ENCODE measurements at places on chromosomes 1 and 21. TPM values are rescaled to one million over a fixed set of nuclear protein-coding genes. Genes with fewer than 3 reads are reported as not detected.

DNA sequence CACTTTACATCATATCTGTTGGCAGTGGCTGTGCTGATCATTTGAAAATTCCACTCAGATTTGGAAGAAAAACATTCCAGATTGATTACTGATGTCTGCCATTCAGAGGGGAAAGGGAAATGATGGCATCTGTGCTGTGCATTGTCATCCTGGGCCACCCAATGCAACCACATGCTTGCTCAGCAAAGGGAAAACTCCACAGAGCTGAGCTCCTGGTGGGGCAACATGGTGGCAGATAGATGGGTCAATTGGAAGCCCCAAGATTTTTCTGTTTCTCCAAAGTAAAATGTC, 11.8 kb downstream of the OXCT2 start:
- no peak for DNase-seq

- DNase-seq, result no peak
Observed at GRCh38 chr1:14767075-14767474, 168.6 kb downstream of the KAZN start.

DNA sequence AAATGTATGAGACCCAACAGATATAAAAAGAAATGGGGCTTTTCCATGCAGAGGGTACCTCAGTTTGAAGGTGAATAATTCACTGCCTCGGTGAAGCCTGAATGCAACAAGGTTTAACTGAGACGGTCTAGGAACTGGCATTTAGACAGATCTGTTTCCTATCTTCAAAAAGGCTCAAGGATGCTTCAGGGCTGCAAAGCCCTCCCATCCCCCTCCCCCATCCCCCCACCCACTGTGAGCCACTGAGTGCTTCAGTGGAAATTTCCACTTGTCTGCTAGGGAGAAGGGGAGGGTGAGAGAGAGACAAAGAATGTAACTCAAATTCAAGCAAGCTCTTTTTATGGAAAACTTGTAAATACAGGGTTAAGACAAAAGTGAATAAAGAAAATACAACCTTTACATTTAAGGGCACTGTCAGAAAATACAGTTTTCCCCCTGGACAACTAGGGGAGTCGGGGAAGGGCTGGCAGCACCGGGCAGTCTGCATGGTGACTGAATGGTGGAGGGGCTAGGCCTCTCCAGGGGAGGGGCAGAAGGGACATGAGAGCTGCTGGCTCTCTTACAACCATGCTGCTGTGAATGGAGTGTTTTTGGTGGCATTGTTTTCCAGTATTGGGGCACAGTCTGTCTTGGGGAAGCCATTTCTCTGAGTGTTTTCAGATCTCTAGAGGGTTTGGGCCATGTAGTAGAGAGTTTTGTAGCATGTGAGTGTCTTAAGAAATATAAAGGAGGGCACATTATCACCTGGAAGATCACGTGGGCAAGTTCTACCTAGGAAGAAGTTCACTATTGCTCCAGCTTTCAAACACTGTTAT, 56.7 kb downstream of the MRPS6 start:
- peak; percentile 15 for DNase-seq

GRCh38 chr1:48858200-48858920, 81.7 kb upstream of the BEND5 start:
- DNase-seq, result no peak

GRCh38 chr1:55816456-55817426, 601.6 kb upstream of the USP24 start:
- DNase-seq, result no peak

DNA sequence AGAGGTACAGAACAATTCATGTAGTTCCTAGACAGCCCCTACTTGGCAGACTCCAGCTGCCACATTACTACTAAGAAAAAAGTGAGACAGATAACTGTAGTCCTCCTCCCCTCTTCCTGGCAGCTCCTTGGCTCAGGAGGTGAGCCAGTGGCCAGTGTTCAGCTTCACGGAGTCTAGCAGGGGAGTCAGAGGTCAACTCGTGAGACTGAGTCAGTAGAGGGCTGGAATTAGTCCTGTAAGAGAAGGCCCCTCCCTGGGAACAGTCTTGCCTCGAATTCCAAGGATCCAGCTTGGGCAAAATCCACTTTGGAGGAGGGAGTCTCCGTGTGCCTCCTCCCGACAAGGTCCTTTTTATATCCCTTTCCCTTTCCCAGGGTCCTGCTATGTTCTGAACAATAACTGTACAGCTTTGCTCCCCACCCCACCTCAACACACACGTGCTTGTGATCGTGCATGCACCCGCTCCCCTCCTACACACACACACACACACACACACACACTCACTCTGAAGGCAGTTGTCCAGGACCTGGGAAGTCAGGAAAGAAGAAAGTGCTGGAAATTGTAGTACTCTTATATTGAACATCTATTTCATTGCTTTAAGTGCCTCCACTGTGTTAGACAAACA, 22.5 kb upstream of the SLC27A3 start:
- DNase-seq, result peak; percentile 52

DNA sequence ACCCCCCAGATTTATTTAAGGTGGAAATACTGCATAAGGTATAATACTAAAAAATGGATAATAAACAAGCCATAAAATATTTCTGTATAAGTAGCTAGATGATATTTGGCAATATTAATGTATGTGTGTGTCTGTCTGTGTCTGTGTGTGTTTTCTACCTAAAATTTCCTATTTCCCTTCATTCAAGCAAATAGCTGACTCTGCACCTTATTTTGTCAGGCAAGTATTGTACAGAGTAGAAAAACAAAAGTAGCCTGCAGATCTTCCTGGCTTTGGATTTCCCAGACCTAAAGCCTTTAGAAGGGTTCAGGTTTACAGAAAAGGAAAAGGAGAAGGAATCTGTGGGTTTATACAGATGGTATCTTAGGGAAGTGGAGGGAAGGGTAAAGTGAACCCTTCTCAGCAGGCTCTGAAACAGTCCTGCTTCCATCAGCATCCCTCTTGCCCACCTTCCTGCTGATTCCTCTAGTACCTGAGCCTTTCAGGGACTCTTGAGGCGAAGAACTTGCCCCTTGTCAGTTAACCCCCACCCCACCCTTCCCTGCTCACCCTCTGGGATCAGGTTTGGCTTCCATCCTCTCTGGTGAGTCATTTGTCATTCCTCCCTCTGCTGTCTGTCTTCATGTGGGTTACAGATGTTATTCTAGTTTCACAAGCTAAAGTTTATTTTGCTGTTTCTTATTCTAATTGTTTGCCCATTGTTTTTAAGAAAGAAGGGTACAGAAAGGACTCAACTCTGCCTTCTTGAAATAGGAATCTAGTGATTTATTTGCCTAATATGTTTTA, 21.7 kb upstream of the RGS16 start:
- no peak for DNase-seq

- DNase-seq, result peak; percentile 75
Observed at GRCh38 chr1:28354121-28354520, 15.4 kb upstream of the PHACTR4 start.

- peak; percentile 14 for DNase-seq
Observed at GRCh38 chr1:100959502-100960060, 63.7 kb downstream of the SLC30A7 start.

DNA sequence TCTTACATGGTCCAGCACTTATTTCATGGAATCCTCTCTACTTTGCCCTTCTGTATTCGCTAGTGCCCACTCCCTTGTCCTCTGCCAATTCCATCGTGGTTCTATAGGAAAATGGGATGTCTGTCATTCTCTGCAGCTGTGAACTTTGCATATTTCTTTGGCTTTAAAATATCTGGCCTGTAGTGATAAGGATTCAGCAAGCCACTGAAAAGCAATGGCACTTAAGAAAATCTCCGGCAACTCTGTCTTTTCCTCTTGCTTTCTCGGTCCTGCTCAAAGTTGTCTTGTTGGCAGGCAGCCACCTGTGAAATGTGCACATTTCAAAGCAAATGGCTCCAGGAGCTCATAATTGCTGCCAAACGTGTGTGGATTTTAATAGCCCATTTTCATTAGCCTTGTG, 91.8 kb downstream of the CHD1L start:
- no peak for DNase-seq

GRCh38 chr1:178536844-178537371, 24.0 kb downstream of the TEX35 start:
- peak; percentile 98 for DNase-seq

DNA sequence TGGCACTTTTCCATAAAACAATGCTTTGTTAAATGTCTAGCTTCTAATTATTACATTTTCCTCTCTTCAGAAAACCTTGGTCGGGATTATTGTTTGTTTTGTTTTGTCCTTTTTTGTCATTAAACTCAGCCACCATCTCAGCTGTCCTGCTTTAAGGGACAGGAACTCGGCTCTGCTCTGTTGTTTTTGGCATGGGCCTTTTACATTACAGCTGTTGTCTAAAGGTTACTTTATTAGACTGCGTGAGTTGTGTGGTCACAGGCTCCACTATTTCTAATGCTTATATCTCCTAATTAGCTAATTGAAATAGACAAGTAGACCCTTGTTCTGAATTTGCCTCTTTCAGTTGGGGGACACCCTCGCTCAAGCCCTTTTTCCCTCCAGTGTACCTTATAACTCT, 1.6 kb downstream of the PALMD start:
- DNase-seq, result no peak

- no peak for DNase-seq
Observed at GRCh38 chr1:214216779-214217178, 64.2 kb upstream of the SMYD2 start.

DNA sequence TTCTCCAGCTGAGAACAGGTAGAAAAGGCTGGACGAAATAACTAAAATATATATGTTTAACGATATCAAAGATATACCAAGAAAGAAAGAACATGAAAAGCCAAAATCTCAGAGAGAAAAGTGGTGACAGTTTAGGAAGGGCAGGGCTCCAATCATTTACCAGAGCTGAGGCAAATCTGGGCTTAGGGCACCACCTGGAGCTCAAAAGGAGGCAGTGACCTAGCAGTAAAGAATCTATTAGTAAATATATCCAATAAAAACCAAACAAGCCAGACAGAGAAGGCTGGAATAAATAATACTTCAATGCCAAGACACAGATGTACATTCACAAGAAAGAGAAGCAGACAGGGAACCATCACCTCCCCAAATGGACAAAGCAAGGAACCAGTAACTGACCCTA, 43.5 kb downstream of the CHIA start:
- peak; percentile 40 for DNase-seq

- peak; percentile 59 for DNase-seq
Observed at GRCh38 chr1:108107658-108108057, 92.5 kb downstream of the SLC25A24 start.

DNA sequence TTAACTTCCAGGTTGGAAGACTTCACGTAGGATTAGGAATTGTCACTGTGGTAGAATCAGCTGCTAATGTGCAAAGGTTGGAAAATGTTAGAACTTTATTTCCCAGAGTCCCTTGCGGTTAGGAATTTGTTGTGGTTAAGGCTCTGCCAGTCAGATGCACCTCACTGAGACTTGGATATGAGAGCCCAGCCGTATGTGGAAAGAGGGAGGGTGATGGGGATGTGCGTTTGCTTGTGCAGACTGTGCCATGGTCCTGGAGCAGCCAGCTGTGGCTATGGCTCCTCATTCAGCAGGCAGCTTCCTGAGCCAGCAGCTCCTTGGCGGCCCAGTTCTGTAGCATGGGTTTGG, 12.5 kb downstream of the S100A10 start:
- no peak for DNase-seq

GRCh38 chr1:70779571-70779970, 268.0 kb downstream of the PTGER3 start:
- DNase-seq, result peak; percentile 91

- DNase-seq, result no peak
Observed at GRCh38 chr1:13826009-13826408, 126.0 kb downstream of the PRDM2 start.

- DNase-seq, result no peak
Observed at GRCh38 chr1:61782771-61783170, 40.5 kb downstream of the PATJ start.

DNA sequence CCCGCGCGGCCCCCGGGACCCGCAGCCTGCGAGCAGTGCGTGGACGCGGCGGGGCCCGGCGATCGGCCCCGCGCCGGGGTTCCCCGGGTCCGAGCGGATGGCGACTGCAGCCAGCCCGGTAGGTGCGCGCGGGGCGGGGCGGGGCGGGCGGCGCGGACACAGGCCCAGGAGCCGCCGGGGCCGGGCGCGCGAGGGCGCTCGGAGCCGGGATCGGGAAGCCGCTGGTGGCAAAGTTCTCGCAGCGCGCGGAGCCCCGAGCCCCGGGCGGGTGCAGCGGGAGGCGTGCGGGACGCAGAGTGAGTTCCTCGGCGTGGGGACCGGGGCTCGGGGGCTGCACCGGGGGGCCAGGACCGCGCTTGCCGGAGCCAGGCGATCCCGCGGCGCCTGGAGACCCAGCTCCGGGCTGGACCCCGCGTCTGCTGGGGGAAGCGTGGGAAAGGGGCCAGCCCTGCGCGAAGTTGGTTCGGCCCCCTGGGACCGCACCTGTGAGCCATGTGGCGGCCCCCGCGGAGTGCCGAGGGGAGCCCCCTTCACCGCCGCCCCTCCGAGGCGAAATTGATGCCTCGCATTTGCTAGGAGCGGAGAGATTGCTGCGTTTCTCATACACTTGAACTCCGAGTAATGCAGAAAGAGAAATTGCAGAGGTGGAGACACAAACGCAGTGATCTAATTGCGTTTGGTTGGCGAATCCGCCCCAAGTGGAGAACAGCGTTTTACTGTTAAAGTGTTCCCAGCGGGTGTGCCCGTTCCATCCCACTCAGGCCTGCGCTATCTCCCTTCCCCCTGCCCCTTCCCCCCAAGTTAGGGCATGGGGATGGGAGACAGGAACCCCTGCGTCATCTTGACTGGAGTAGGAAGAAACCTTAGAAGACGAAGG, 228.9 kb upstream of the TMEM51 start:
- peak; percentile 37 for DNase-seq

DNA sequence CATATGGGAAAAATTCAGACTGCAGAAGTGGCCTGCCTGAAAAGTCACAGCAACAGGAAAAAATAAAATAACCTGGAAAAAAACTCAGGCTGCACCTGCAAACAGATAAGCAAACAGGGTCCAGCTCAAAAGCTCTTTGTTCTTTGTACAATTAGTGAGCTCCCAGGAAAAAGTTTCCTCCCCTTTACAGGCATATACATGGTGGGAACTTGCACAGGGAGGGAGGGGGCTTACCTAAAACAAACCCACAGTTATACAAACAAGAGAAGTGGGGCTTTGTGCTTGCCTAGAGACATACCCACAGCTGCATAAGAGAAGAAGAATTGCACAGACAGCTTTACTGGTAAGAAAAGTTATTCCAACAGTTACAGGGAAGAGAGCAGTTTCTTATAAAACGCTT, 31.7 kb upstream of the COG2 start:
- no peak for DNase-seq

GRCh38 chr1:182955596-182956588, 2.9 kb upstream of the SHCBP1L start:
- DNase-seq, result peak; percentile 96

- no peak for DNase-seq
Observed at GRCh38 chr21:41011098-41011731, 156.7 kb upstream of the BACE2 start.

GRCh38 chr1:10900691-10901090, 104.2 kb upstream of the CASZ1 start:
- no peak for DNase-seq

GRCh38 chr1:62229932-62230331, 35.3 kb downstream of the L1TD1 start:
- DNase-seq, result no peak

- DNase-seq, result no peak
Observed at GRCh38 chr1:236465959-236466303, 57.9 kb upstream of the LGALS8 start.

The PROK1 gene
- not detected for total RNA-seq

The SCCPDH gene
- 25.5 TPM for total RNA-seq

The SHE gene
- not detected for total RNA-seq

The LIPI gene
- not detected for total RNA-seq

The TCP10L gene
- total RNA-seq, result not detected

The SKI gene
- 68.7 TPM for total RNA-seq

The PACC1 gene
- 8.0 TPM for total RNA-seq

The GPR25 gene
- not detected for total RNA-seq

The NLRP3 gene
- 0.19 TPM for total RNA-seq

Data from HFFc6 (cell line).